ENCODE measurements at places on chromosomes 6 and 20.

DNA sequence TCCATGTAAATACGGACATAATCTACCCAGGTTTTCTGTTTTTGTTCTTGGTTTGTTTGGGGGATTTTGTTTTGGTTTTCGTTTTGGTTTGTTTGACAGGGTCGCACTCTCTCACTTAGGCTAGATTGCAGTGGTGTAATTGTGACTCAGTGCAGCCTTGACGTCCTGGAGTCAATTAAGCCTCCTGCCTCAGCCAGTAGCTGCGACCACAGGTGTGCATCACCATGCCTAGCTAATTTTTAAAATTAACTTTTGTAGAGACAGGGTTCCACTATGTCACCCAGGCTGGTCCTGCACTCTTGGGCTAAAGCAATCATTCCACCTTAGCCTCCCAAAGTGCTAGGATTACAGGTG, 37.8 kb upstream of the EYA4 start:
- DNase-seq = no peak

GRCh38 chr6:134363323-134364039, 45.6 kb upstream of the SGK1 start:
- no peak for DNase-seq

- no peak for DNase-seq
Measured at GRCh38 chr6:67184405-67184804, 1450.7 kb upstream of the ADGRB3 start.

GRCh38 chr6:74892091-74892490, 313.8 kb downstream of the COL12A1 start:
- DNase-seq = no peak

DNA sequence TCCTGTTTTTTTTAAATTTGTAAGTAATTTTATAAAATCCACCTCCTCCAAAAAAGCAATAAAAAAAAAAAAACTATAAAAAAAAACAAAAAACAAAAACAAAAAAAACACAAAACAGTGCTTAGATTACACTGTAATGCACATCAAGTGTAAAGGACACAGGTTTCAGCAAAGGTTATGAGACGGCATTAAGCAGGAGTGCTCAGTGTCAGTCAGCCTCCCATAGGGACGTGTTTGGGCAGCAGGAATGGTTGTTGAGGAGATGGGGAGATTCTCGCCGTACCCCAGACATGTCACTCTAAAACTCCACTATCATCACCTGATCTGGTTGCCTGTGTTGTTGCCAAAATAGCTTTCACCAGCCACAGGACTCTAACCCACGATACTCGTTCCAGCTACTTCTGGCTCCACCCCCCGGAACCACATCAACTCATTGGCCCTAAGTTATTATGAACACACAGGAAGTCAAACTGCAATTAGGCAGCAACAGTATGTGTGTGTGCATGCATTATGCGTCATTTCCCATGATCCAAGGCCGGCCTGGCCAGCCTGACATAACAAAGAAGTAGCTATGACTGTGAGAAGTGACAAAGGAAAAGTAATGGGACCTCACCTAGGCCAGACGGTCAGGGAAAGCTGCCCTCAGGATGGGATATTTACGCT, 28.7 kb downstream of the ECT2L start:
- no peak for DNase-seq

GRCh38 chr6:11141295-11141694, 29.8 kb upstream of the ERVFRD-1 start:
- DNase-seq = no peak

DNA sequence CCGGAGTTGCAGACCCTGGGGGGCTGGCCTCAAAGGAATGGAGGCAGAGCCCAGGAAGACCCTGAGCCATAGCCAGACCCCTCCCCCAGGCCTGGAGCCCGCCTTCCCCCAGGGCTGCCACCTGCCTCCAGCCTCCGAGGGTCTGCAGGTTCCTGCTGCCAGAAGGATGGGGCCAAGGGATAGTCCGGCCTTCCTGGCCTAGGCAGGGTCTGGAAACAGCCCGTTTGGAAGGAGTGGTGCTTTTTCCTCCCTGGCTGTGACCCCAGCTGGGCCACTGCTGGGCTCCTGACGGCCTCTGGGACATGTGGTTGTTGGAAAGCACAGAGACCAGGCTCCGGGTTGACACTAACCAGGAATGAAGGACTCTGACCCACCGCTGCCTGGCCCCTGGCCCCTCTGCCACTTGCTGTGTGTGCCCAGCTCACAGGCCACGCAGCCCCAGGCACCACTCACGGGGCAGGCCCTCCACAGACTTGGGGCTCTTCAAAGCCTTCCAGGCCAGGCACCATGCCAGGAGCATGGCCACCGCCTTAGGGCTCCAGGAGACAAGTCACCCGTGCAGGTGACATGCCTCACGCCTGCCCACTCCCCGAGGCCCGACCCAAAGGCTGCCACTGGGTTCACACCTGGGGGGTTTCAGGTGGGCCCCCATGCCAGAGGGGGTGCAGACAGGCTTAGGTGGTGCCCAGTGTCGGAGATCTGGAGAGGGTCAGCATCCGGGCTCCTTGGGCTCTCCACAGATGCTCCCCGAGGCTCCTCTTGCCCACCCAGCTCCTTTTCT, 3.9 kb upstream of the LAMA5 start:
- DNase-seq = no peak

GRCh38 chr6:136274062-136274461, 15.6 kb downstream of the BCLAF1 start:
- no peak for DNase-seq

- DNase-seq = peak; percentile 97
Measured at GRCh38 chr6:149012040-149012545, 265.3 kb downstream of the UST start.

- no peak for DNase-seq
Measured at GRCh38 chr6:13089296-13089994, 238.9 kb downstream of the TBC1D7 start.

DNA sequence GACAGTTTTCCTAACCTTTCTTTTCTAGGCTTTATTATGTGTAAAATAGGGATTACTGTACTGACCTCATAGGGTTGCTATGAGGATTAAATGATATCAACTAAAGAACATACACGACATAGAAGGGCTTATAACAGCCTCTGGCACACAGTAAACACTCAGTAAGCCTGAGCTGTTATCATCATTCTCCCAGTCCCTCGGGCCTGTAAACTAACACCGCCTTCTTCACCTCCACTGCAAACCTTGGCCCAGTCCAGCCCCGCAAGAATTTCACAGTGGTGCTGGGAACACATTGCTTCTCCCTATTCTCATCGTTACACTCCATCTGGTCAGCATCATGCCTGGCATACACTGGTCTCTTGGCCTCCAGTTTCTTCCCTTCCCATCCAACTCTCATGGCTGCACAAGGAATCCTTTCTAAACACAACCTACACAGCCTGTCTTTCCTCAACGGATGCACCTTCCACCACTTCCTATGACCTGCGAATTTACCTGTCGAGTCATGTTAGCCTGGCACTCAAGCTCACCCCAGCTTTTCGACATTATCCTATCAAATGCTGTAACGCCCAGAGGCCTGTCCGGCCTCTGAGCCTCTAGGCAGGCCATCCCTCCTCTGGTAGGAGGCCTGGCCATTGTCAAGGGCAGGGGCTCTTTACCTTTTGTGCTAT, 92.1 kb downstream of the FYN start:
- no peak for DNase-seq

DNA sequence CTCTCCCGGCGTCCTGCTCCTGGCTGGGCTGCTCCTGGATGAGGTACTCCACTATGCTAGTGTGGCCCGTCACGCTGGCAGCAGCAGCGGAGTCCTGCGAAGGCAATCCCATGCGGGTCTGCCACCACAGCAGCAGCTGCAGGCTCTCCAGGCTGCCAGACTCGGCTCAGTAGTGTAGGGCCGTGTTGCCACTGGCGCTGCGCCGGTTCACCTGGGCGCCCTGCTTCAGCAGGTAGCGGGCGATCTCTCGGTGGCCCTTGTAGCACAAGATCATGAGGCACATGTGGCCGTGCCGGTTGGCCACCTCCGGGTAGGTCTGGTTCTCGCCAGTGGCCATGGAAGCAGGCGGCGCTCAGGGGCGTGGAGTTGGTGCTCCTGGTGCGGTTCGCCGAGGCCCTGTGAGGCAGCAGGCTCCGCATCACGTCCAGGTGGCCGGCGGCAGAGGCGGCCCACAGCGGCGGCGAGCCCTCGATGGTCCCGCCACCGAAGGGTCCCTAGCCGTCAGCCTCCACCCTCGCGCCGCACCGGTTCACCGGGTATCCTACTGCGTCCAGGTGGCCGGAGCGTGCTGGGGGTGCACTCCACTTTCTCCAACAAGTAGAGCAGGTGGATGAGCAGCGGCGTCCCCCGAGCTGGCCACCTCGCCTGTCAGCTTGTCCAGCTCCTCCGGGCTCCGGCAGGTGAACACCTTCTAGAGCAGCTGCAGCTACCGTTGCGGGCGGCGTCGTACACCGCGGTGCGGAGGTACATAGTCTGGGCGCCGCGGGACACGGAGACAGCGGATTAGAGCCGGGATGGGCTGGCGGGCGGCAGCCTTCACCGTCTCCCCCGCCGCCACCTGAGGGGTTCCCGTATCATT, 19.8 kb downstream of the RFPL4B start:
- no peak for DNase-seq

- DNase-seq = no peak
Measured at GRCh38 chr6:344816-345340, 46.7 kb upstream of the IRF4 start.

- DNase-seq = no peak
Measured at GRCh38 chr20:19274412-19275015, 62.1 kb downstream of the SLC24A3 start.

DNA sequence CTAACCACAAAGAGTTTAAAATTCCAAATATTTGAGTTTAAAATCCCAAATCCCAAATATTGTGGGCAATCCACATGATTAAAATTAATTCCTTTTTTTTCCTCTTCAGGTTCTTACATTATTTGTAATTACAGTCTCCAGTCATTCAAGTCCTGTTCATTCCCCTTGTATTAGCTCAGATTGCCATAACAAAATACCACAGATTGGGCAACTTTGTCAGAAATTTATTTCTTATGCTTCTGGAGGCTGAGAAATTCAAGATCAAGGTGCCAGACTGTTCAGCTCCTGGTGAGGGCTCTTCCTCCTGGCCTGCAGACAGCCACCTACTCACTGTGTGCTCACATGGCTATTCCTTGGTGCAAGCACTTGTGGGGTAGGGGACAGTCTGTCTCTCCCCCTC, 105.5 kb downstream of the ARMC2 start:
- DNase-seq = no peak

GRCh38 chr6:161101517-161101916, 109.9 kb downstream of the MAP3K4 start:
- DNase-seq = no peak

DNA sequence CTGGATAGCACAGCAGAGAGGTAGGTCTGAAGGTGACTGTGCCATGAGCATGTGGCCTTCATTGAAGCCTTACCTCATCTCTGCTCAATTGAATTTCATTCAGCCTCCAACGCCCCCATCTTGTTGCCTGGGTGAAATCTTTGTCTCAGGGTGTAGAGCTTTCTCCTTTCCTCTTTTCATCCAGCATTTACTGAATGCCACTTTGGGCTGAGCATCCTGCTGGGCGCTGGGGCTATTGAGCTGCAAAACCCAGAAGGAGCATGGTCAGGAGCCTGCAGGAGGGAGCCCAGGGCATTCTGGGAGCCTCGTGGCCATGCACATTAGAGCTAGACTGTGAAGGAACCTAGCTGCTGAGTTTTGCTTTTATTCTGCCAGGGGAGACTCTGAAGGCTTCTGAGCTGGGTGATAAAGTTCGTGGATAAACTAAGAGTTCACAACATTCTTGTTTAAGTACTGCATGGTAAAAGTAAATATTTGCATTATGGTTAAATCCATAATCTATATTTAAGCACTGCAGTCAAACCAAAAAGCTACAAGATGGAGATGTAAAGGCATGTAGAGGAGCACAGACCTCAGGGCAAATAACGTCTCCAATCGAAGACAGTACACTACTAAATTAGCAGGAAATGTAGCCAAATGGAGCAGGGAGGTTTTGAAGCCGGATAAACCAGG, 13.2 kb upstream of the ASXL1 start:
- no peak for DNase-seq

- no peak for DNase-seq
Measured at GRCh38 chr6:129115471-129115870, 232.5 kb downstream of the LAMA2 start.

GRCh38 chr6:31363811-31364210, 6.8 kb upstream of the HLA-B start:
- no peak for DNase-seq

- DNase-seq = no peak
Measured at GRCh38 chr6:54702772-54703171, 143.8 kb upstream of the FAM83B start.

DNA sequence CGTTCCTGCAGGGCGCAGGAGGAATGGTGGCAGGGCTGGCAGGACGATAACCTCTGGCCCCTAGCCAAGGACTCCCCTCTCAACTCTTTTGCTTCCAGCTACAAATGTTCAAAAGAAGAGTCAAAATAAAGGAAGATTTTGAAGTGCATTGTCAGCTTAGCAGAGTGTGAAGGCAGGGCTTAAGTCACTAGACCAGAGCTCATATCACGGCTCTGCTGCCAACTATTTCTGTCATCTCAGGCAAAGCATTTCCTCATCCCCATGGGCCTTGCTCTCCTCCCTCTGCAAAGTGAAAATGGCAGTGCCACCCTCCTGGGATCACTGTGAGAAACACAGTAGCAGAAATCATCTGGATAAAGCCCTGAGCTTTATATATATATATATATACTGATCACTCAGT, 36.7 kb downstream of the CFAP61 start:
- no peak for DNase-seq

- DNase-seq = no peak
Measured at GRCh38 chr20:57323034-57323433, 6.6 kb upstream of the SPO11 start.

GRCh38 chr6:2793534-2794151, 28.4 kb downstream of the WRNIP1 start:
- no peak for DNase-seq

- no peak for DNase-seq
Measured at GRCh38 chr20:14711652-14712051, 374.2 kb upstream of the FLRT3 start.

GRCh38 chr6:170182781-170183120, 108.1 kb downstream of the DLL1 start:
- DNase-seq = no peak

GRCh38 chr6:22575190-22575589, 5.8 kb downstream of the HDGFL1 start:
- DNase-seq = no peak

DNA sequence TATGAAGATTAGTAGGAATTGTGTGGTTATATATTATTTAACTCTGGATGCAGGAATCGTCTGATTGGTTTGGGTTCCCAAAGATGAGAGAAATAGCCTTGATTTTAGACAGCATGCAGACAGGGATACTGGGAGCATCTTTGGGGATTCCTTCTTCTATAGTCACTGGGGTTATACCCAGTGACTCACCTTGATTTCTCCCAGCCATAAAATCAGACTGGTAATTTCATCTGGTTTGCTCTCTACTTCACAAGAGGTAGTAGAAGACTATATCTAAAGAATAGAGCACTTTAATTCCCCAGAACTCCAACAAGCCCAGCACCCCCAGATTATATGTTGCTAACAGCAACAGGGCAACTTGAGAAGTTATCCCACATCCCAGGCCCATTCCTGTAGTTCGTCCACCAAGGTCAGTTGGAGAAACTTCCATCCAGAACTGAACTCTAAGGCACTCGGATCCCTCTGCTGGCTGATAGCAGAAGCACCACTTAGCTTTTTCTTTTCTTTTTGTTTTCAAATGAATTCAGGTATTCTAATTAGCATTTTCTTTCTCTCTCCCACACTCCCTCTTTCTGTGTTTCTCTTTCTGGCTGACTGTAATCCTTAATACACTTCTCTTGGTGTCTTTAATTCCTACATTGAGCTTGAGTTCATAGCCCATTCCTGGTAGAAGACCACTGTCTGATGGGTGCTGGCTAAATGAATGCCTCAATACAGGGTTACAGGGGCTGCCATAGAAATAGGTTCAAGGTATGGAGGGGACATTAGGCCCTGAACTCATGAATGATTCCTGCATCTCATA, 20.4 kb upstream of the EFHC1 start:
- no peak for DNase-seq

- DNase-seq = no peak
Measured at GRCh38 chr6:157145656-157146285, 177.5 kb downstream of the TMEM242 start.

Data from AG04450 (cell line).